Stimulated activated CD4-positive, alpha-beta T cell treated with anti-CD3 and anti-CD28 coated beads, TNF-alpha, amount 100 ng/mL, for 48 hours (primary cell): ENCODE measurements at places on chromosomes 2 and 18.

DNA sequence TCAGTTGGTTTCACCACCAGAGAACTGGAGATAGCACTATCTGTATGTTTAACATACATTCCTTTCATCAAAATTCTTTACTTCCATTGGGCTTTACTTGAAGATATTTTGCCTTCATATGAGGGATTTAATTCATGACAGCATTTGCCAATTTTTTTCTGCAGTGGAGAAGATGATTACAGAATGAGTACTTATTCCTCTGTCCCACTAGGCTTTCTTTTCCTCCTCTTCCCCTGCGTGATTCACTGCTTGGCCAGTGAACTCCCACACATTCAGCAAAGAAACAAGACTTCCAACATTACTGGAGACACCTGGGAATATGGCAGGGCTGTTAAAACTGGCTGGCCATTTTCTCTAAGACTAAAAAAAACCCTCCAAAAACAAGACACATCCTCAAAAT, 425.8 kb upstream of the KCNH7 start:
- no peak for DNase-seq

DNA sequence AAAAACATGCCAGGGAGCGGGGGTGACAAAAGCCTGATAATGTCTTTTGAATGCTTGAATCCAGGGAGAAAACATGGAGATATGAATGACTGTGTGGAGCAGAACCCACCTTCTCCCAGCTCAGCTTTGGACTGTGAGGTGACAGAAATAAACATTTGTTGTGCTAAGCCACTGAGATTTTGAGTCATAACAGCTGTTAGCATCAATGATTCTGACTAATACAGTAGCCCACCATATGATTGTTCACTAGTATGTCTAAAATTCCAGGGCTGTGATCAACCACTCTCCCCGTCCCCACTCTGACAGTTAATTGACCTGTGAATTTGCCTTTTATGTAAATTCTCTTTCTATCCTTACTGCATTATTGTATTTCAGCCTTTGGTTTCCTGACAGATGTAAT, 69.1 kb downstream of the PDK1 start:
- DNase-seq = no peak

GRCh38 chr2:105790461-105791149, 45.9 kb downstream of the NCK2 start:
- DNase-seq = no peak

DNA sequence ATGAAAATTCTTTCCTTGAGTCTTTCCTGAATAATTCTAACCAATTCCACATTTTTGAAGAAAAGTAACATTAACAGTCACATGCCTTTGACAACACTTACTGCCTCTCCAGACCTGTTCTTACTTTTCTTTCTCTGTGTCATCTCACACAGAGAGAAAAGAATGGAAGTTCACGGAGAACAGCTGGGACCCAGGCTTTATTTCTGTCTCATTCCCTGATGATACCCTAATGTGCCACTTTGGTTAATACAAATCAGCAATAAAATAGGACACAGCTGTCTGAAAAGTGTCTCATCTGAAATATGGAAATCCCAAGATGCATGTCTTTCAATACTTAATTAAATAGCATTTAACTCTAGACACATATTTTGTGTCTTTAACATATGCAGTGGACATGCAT, 42.1 kb upstream of the RAB27B start:
- no peak for DNase-seq

DNA sequence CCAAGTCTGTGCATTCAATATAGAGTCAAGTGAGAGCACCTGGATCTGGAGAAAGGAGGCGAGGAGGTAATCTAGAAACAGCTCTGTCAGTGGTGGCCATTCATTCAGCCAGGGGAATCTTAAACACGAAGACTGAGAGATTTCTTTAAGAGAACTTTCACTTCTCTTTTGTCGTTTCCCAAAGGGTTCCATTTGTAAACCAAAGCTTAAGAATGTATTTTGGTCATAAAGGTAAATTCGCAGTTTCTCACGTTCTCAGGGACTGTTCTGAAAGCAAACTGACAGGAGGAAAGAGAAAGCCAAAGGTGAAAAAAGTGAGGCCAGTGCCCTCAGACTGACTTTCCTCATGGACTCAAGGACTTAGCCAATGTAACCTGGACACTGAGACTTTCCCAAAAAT, 513.5 kb downstream of the CMPK2 start:
- DNase-seq = no peak

GRCh38 chr2:9762164-9762563, 81.1 kb upstream of the TAF1B start:
- DNase-seq = no peak

GRCh38 chr2:148812306-148812705, 62.7 kb upstream of the KIF5C start:
- DNase-seq = no peak
